Breast epithelium (tissue), 4 donors: ENCODE measurements at places on chromosomes 11 and 22. TPM values are rescaled to one million over a fixed set of nuclear protein-coding genes. Genes with fewer than 3 reads are reported as not detected.

DNA sequence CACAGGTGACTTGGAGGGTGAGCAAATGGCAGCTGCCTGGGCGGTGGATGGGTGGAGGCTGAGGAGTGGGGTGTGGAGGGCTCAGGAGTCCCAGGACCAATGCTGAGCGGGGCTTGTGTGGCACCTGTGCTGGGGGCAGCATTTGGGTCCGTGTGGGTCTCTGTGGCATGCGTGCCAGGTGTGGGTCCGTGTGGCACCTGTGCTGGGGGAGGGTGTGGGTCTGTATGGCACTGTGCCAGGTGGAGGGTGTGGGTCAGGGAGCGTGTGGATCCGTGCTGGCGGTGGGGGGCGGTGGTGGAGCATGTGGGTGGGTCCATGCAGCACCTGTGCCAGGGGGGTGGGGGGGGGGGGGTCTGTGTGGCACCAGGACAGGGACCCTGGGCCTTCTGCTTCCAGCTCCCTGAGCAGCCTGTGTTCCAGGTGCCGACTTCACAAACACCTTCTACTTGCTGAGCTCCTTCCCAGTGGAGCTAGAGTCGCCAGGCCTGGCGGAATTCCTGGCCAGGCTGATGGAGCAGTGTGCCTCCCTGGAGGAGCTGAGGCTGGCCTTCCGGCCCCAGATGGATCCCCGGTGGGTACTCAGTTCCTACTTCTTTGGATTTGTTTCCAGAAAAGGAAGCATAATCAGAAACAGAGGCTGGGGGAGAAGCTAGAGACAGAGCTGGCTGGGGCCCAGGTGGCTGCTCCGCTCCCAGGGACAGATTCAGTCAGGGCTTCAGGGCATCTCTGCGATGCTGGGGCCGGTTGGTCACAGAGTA lies 14.7 kb downstream of the SELENOO start:
- H3K4me1 ChIP-seq = no peaks in the 10 kb centered on the region
- no peak for DNase-seq
- peaks cover 10% of the 10 kb centered on the region for H3K36me3 ChIP-seq
- H3K4me3 ChIP-seq = no peak overlapping the region
- H3K27me3 ChIP-seq = no peaks in the 10 kb centered on the region
- no peak overlapping the region for H3K27ac ChIP-seq

- H3K27me3 ChIP-seq = peaks cover 4% of the 10 kb centered on the region
- H3K36me3 ChIP-seq = no peaks in the 10 kb centered on the region
- DNase-seq = no peak
- no peaks in the 10 kb centered on the region for H3K4me1 ChIP-seq
Measured at GRCh38 chr11:131833366-131833765, 463.0 kb downstream of the NTM start.

- no peaks in the 10 kb centered on the region for H3K27me3 ChIP-seq
- no peak overlapping the region for H3K4me3 ChIP-seq
- DNase-seq = no peak
- H3K4me1 ChIP-seq = no peaks in the 10 kb centered on the region
Measured at GRCh38 chr11:96869207-96869606, 479.4 kb downstream of the JRKL start.

TRIM48 gene
- not detected for total RNA-seq

STK33 gene
- 2.4 TPM for total RNA-seq

UBQLNL gene
- 1.1 TPM for total RNA-seq

CDC42BPG gene
- 5.9 TPM for total RNA-seq

DNA sequence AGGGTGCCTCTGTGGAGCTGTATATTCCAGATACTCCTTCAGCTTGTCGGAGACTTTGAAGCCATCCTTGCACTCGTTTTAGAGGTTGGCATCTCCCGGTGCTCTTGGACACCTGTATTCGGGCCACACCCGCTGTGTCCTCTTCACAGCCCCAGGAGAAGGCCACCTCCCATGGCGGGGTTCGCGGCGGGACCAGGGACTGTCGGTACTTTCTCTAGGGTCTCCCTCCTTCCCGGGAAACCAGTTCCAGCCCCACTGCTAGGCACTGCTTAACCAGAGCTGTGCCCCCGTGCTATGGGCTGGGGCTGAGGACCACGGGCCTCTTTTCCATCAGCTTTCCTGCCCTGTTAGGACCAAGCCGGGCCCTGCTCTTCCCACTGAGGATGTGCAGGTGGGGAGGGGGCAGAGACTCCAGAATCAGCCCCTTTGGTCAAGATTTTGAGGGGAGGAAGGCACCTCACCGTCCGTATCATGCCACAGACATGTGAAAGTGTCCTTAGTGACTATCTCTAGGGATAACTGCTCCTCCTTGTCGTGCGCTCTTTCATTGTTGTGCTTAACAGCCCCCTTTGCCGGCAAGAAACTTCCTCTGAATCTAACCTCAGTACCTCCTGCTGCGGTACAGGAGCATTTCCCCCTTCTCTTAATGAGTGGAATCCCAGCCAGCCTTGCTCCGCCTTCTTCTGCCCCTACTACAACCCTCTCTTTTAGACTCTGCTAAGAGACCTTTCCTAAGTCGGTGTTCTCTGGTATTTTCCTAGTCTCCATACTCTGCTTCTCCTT lies 1.2 kb upstream of the B3GAT1 start:
- H3K4me3 ChIP-seq = peak overlapping the region; percentile 58
- H3K27me3 ChIP-seq = peaks cover 37% of the 10 kb centered on the region
- no peaks in the 10 kb centered on the region for H3K36me3 ChIP-seq
- DNase-seq = no peak

DNA sequence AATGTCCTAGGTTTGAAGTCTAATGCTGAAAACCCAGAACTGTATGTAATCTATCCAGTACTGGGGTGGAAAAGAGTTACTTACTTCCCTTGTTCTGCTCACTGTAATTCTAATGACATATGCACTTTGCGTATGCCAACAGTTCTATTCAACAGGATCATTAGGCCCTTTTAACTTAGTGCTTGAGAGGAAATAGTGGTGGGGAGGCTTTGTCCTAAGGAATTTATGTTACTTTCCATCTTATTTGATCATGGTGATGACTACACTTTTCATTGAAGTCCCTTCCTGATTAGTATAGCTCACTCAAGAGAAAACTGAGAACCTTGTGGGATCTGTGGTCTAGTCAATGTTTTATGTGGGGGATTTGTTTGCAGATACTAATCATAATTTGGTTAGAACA lies 348.2 kb downstream of the GUCY1A2 start:
- no peaks in the 10 kb centered on the region for H3K36me3 ChIP-seq
- no peak for DNase-seq
- H3K4me3 ChIP-seq = no peak overlapping the region
- H3K27ac ChIP-seq = no peak overlapping the region

TMEM86A gene
- total RNA-seq = 9.9 TPM

MFRP gene
- total RNA-seq = not detected

DNA sequence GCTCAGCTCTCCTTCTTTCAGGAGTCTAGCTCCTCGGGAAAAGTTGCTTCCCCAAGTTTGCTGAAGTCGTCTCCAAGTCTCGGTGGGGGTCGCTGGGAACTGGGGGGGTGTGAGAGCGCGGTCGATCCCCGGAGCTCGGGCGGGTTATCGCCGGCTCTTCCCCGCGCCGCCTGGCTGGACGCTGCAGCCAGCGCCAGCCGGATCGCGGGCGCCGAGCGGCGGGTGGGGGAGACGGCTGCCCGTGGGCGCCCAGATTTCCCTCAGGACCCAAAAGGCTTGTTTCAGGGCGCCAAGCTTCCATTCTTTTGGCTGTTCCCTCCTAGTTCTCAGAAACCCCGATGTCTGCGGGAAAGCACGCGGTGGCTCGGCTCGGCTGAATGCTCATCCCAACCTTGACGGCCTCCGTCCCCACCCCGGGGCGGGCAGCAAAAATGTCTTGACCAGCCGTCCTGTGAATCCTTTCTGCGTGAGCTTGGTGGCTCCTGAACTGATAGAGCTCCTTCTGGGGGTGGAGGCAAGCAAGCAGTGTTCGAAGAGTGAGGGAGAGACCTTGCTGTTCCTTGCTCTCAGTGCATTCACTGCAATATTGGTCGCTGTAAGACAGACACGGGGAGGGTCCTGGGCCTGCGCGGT lies 1.7 kb downstream of the ZBTB16 start:
- peak overlapping the region; percentile 98 for H3K27ac ChIP-seq
- peak overlapping the region; percentile 85 for H3K4me3 ChIP-seq
- no peak for DNase-seq
- no peaks in the 10 kb centered on the region for H3K27me3 ChIP-seq
- H3K36me3 ChIP-seq = no peaks in the 10 kb centered on the region
- H3K4me1 ChIP-seq = peaks cover 14% of the 10 kb centered on the region

CLTCL1 gene
- 27.0 TPM for total RNA-seq

CD3E gene
- 6.0 TPM for total RNA-seq

- no peaks in the 10 kb centered on the region for H3K4me1 ChIP-seq
- DNase-seq = no peak
- H3K27me3 ChIP-seq = no peaks in the 10 kb centered on the region
- H3K36me3 ChIP-seq = no peaks in the 10 kb centered on the region
- no peak overlapping the region for H3K4me3 ChIP-seq
Measured at GRCh38 chr11:98835335-98835734, 185.4 kb upstream of the CNTN5 start.

C11orf86 gene
- total RNA-seq = not detected

DNA sequence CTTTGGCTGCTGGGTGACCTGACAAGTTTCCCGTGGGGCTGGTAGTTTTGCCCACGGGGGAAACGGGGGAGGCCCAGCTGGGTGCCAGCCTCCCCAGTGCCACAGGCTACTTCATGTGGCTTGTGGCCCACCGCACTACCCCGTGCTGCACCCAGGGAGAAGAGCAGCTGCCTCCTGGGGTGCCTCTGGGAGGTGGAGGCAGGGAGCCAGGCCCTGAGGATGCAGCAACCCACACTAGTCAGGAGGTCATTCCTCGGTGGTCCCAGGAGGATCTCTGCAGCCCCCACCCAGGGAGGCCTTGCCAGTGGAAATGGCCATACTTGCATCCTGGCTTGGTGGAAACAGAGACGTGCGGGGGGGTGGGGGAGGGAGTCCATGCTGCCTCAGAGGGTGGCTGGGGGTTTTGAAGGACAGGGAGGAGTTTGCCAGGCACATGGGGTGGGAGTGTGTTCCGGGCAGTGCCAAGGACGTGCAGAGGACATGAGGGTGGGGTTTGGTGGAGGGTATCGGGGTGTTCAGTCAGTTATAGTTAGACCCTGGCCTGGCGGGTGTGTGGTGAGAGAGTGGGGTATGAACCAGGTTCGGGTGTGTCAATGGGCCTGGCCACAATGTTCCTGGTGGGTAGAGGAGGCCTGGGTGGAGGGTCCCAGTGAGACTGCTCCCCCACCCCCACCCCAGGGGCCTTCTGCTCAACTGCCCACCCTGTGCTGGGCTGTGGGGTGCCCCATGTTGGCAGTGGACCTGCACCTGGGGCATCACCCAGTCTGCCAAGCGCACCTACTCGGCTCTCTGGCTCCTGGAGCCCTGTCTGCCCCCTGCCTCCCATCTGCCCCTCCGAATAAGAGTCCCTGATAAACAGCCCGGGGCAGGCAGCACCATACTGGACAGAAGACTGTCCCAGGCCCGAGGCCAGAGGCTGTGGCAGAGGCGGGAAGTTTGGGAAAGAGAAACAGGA lies 3.8 kb downstream of the PIM3 start:
- H3K27ac ChIP-seq = peak overlapping the region; percentile 96
- H3K4me3 ChIP-seq = peak overlapping the region; percentile 92
- no peaks in the 10 kb centered on the region for H3K36me3 ChIP-seq
- DNase-seq = peak; percentile 46
- peaks cover 42% of the 10 kb centered on the region for H3K4me1 ChIP-seq

- H3K4me3 ChIP-seq = no peak overlapping the region
- no peaks in the 10 kb centered on the region for H3K36me3 ChIP-seq
- DNase-seq = no peak
- no peaks in the 10 kb centered on the region for H3K4me1 ChIP-seq
Measured at GRCh38 chr22:20840646-20841371, 17.8 kb downstream of the PI4KA start.

DNA sequence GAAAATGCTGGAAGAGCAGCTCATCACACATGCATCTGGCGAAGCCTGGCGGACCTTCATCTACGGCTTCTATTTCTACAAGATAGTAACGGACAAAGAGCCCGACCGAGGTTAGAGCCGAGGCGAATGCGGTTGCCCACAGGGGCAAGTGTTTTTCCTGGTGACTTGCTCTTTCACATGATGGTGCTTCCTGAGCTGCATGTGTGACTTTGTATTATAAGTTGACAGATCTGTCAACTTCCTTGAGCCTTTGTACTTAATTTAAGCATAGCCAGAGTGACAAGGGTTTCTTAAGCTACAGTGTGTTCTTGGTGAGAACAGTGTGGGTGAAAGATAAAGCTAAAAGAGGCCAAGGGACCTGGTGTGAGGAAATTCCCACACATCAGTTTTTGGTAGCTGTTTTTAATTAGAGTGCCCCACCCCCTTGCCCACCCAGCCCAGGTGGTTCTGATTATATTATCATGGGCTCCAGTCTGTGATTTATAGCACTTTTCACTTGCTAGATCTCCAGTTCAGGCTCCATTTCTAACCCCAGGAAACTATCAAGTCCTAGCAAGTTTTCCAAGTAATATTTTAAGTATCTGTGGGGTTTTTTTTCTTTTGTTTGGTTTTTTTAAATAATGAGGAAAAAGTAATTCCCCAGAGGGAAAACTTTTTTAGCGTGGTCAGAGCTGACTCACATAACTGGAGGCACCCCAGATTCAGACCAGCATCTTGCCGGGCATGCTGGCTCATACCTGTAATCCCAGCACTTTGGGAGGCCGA lies 68.0 kb upstream of the YWHAH start:
- H3K27me3 ChIP-seq = no peaks in the 10 kb centered on the region
- no peak for DNase-seq
- no peak overlapping the region for H3K27ac ChIP-seq
- H3K4me3 ChIP-seq = no peak overlapping the region
- no peaks in the 10 kb centered on the region for H3K4me1 ChIP-seq

PANX3 gene
- not detected for total RNA-seq

- no peaks in the 10 kb centered on the region for H3K4me1 ChIP-seq
- no peak overlapping the region for H3K4me3 ChIP-seq
- no peaks in the 10 kb centered on the region for H3K36me3 ChIP-seq
- no peaks in the 10 kb centered on the region for H3K27me3 ChIP-seq
Measured at GRCh38 chr22:22673628-22674027, 29.2 kb downstream of the GGTLC2 start.

DNA sequence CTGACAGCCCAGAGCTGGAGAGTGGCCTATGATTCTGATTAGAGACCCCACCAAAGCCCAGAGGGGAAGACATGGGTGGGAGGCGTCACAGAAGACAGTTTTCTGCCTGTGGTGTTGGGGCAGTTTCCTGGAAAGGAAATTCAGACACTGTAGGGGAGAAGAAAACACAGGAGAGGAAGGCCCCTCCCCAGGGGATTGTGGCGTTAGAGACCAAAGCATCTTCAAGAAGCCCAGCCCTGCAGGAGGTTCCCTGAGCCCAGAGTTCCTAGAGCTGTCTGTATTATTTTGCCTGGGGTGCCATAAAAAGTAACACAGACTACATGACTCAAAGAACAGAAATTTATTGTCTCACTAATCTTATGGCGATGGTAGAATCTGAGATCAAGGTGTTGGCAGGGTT lies 40.2 kb upstream of the PRAME start:
- no peaks in the 10 kb centered on the region for H3K36me3 ChIP-seq
- DNase-seq = no peak
- no peaks in the 10 kb centered on the region for H3K4me1 ChIP-seq

PKDREJ gene
- 0.16 TPM for total RNA-seq

OSBPL5 gene
- total RNA-seq = 27.8 TPM
